Vagina (tissue), 2 donors: ENCODE measurements at places on chromosomes 4 and X.

- no peaks in the 10 kb centered on the region for H3K27me3 ChIP-seq
- H3K27ac ChIP-seq = peak overlapping the region; percentile 50
- peaks cover 18% of the 10 kb centered on the region for H3K4me1 ChIP-seq
- H3K36me3 ChIP-seq = no peaks in the 10 kb centered on the region
- no peak for DNase-seq
- H3K4me3 ChIP-seq = no peak overlapping the region
These were observed 18.0 kb upstream of the FAM47E start for GRCh38 chr4:76233529-76233928.

DNA sequence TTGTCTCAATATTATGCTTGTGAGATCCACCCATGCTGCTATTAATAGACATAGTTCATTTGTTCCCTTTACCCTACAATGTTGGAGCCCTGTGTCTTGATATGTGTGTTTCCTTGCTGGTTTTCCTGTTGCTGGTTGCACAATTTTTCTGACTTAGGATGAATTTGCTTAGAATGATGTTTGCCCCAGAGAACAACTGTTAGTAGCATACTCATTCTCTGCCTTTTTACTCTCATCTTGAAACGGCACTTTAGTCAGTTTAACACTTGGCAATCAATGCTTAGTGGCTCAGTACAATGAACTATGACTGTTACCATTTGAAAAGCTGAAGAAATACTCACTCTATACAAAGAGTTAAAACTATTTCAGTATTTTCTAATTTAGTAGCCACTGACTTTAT, 158.8 kb upstream of the NDST4 start:
- DNase-seq = no peak
- H3K4me3 ChIP-seq = no peak overlapping the region
- H3K27me3 ChIP-seq = no peaks in the 10 kb centered on the region
- H3K27ac ChIP-seq = no peak overlapping the region
- no peaks in the 10 kb centered on the region for H3K4me1 ChIP-seq
- no peaks in the 10 kb centered on the region for H3K36me3 ChIP-seq

DNA sequence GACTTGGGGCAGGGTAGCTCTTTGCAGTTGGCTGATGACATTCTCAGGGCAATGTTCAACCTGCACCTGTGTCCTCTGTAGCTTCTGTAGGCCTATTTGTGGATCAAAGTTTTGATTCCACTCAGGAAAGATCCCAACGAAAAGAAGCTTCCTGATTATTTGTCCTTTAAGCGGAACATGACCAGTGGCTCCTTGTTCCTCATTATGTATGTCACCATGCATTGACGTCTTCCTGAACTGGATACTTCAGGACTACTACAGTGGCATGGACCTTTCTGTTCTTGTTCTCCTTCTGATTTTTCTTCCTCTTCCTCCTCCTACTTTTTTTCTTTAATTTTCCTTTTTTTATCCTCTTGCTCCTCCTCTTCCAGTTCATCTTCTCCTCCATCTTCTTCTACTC, 62.4 kb downstream of the NBDY start:
- no peaks in the 10 kb centered on the region for H3K36me3 ChIP-seq
- no peak overlapping the region for H3K4me3 ChIP-seq
- H3K27me3 ChIP-seq = no peaks in the 10 kb centered on the region
- no peak for DNase-seq
- no peaks in the 10 kb centered on the region for H3K4me1 ChIP-seq
- H3K27ac ChIP-seq = no peak overlapping the region

DNA sequence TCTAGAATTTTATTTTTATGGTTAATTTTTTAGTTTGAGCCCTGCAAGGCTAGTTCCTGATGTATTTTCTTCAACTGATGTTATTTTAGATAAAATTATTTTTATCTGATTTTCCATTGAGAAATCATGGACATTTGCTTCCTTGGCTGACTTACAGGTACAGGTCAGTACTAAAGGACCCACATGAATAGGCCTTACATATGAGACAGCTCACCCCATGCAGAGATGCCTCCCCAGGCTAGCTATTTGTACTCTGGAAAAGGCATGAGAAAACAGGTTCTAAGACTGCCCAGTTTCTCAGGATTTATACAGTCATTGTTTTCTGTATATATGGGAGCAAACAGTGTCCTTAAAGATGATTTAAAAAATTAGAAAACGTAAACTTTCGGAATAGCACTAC, 255.5 kb downstream of the BMPR1B start:
- no peaks in the 10 kb centered on the region for H3K4me1 ChIP-seq
- no peak overlapping the region for H3K4me3 ChIP-seq
- no peak overlapping the region for H3K27ac ChIP-seq
- H3K27me3 ChIP-seq = no peaks in the 10 kb centered on the region

DNA sequence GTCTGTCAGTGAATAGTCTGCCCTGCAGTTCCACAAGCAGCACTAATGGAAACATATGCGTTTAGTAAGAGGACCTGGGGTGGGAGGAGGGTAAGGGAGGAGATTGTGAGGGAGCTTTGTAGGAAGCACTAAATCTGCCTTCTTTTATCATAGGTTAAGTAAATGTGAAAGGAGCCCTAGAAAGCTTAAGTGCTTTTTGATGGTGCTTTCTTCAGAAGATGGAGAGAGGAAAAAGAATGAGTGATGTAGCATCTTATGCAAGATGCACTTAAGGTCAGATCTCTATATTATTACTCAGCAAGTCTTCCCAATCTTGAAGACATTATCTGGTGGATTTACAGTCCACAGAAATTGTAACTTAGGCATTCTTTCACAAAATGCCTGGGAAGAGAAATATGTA, 322.7 kb downstream of the PDHA2 start:
- no peak overlapping the region for H3K27ac ChIP-seq
- no peaks in the 10 kb centered on the region for H3K36me3 ChIP-seq
- H3K27me3 ChIP-seq = no peaks in the 10 kb centered on the region
- no peak for DNase-seq
- H3K4me3 ChIP-seq = no peak overlapping the region

- H3K4me3 ChIP-seq = no peak within 1 kb of the TSS
- no peaks in the 10 kb centered on the region for H3K27me3 ChIP-seq
- no peaks in the 10 kb centered on the region for H3K4me1 ChIP-seq
- no peak for DNase-seq
These were observed at the start of gene GDPD2 for GRCh38 chrX:70422851-70423341. TSS of gene GDPD2 (plus strand) at chrX:70423314. CDS start at chrX:70424985, 1,671 bp downstream.

- peaks cover 21% of the 10 kb centered on the region for H3K4me1 ChIP-seq
- no peaks in the 10 kb centered on the region for H3K27me3 ChIP-seq
- H3K27ac ChIP-seq = no peak overlapping the region
These were observed 132.4 kb downstream of the RASL11B start for GRCh38 chr4:52994567-52994966.

GRCh38 chr4:185874516-185875230, 62.7 kb upstream of the SORBS2 start:
- no peaks in the 10 kb centered on the region for H3K4me1 ChIP-seq
- no peak for DNase-seq
- no peaks in the 10 kb centered on the region for H3K27me3 ChIP-seq
- H3K4me3 ChIP-seq = no peak overlapping the region

DNA sequence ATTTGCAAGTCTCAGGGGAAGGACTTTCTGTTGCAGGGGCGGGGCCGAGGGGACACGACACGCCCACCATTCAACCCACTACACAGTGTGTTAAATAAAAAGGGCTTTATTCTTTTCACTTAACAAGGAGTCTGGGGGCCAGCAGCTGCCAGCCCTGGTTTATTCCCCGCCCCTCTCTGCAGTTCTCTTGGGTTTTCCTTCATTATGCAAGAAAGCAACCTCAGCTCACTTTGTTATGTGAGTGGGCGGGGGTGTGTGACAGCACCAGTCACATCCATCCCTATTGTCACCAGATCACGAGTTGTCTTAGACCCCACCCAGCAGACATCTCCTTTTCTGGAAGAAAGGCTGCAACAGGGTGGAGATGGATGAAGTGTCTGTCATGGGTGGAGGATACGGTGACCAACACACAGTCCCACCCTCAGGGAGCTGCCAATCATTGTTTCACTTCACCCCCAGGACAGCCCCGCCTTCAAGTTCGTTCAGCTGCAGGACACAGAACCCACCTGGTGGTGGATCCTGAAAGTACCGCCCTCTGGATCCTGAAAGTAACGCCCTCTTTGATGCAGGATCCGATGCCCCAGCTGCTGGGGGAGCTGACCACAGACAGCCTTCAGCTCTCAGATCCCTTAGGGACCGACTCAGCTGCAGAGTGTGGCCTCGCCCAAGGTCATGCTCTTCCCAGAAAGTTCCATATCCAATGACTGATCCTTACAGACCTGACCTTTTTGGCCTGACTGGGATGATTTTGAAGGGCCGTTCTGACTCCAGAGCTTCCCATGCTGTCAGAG, 79.6 kb downstream of the SMIM20 start:
- no peaks in the 10 kb centered on the region for H3K27me3 ChIP-seq
- peaks cover 12% of the 10 kb centered on the region for H3K4me1 ChIP-seq
- no peaks in the 10 kb centered on the region for H3K36me3 ChIP-seq
- H3K27ac ChIP-seq = no peak overlapping the region
- no peak overlapping the region for H3K4me3 ChIP-seq
- DNase-seq = no peak
